ENCODE measurements at places on chromosomes 12 and 14.

DNA sequence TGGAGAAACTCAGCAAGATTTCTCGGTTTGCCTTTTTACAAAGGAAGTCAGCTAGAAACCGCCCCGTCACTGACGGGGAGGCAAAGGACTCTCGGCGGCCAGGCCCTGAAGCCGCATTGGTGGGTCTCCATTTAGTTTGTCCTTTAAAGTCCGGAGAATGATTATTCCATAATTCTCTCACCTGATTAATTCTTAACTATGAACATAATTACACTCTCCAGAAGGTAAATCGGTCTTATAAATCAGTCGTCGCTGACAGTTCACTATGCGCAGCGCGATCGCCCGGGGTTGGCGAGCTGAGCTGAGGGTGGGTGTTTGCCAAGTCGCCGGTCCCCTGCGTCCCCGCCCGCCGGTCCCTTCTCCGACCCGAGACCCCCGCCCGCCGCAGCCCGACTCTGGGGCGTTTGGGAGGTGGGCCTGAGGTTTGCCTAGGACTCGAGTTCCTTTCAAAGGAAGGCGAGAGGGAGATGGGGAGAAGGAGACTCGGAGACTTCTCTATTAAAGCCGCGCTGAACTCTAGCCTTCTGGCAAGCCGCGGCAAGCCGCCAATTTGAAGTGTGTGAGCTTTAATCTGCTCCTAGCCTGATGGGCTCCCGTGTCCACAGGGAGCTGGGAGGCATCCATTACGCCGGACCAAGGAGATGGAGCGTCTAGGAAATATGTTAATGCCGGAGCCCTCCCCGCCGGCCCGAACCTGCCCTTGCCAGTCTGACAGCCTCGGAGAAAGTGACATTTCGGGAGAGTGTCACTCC is 392.9 kb downstream of the NOVA1 start:
- DNase-seq, result no peak

- DNase-seq, result no peak
Observed at GRCh38 chr14:50794068-50794645, 36.8 kb downstream of the NIN start.

DNA sequence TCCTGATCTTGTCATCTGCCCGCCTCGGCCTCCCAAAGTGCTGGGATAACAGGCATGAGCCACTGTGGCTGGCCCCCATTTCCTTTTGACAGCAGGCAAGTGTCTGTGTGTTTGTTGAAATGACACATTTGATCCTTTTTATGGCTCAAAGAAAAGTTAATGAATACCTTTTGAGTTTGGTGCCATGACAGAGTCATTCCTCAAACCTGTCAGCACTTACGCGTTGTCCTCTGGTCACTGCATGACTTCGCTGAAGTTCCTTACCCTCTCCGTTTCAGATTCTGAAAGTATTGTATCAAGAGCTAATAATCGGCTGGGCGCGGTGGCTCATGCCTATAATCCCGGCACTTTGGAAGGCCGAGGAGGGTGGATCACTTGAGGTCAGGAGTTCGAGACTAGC is 32.4 kb downstream of the NEMF start:
- no peak for DNase-seq

GRCh38 chr12:33589576-33590114 is 150.0 kb upstream of the SYT10 start:
- no peak for DNase-seq

GRCh38 chr14:64912261-64912660 is 2.0 kb upstream of the CHURC1 start:
- no peak for DNase-seq

DNA sequence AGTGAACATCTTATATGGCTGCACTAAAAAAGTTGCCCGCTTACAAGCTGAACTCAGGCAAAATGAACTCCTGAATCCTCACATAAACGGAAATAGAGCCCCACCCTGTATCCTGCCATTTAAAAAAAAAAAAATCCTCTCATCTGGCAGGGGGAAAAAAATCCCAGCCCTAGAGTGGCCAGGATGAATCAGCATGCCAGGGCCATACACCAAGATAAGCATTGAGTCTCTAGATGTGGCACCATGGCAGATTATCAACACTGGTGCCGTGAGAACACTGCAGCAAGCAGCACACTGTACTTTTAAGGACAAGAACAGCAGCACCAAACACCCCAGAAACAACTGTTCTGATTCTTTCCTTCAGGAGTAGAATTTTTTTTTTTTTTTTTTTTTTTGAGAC is 65.5 kb downstream of the RASSF3 start:
- no peak for DNase-seq

GRCh38 chr12:105433804-105434203 is 103.3 kb downstream of the C12orf75 start:
- no peak for DNase-seq

DNA sequence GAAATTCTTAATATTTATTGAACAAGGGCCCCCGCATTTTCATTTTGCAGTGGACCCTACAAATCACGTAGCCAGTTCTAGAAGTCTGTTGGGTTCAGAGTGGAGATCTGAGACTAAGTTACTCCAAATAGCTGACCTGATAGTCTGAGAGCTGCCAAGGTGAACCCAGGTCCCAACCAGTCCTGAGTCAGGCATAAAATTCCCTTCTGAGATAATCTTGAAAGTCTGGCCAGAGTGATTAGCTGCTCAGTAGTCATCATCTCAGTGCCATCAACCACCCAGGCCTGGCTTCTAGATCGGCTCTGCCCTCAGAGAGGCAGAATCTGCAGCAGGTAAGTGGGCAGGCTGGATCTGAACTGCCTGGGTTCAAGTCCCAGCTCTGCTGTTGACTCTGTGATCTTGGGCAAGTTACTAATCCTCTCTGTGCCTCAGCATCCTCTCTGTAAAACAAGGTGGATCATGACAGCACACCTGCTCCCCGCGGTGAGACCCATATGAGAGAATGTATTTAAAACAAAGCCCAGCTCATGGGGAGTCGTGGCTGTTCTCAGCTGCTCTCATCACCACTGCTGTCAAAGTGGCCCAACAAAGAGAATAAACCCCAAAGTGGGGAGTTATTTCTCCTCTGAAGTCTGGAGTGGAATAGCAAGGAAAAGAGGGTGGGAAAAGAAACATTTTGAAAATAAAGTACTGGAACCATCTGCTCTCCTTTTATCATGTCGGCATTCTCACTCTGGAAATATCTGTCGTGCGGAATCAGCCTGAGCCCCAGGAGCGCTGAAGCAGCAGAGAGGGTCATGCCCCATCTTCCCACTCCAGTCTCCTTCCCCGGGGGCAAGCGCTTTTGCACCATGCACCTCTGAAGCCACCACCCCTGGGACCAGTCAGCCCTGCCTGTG is 193.3 kb downstream of the DPF3 start:
- no peak for DNase-seq

GRCh38 chr14:32352631-32353030 is 23.5 kb downstream of the AKAP6 start:
- no peak for DNase-seq

- DNase-seq, result no peak
Observed at GRCh38 chr12:4482936-4483335, 37.3 kb upstream of the FGF6 start.

GRCh38 chr14:101065696-101066694 is 162.5 kb upstream of the RTL1 start:
- no peak for DNase-seq

All from NCI-H187 (cell line).